ENCODE measurements at places on chromosomes 5 and 9.

GRCh38 chr9:72871685-72872084 lies 81.2 kb downstream of the ALDH1A1 start:
- DNase-seq, result no peak

- no peak for DNase-seq
These were observed 209.6 kb downstream of the MAST4 start for GRCh38 chr5:66805514-66806430.

GRCh38 chr5:126857472-126858410 lies 80.8 kb downstream of the LMNB1 start:
- DNase-seq, result no peak

- no peak for DNase-seq
These were observed 293.2 kb downstream of the CTNND2 start for GRCh38 chr5:11611011-11611410.

DNA sequence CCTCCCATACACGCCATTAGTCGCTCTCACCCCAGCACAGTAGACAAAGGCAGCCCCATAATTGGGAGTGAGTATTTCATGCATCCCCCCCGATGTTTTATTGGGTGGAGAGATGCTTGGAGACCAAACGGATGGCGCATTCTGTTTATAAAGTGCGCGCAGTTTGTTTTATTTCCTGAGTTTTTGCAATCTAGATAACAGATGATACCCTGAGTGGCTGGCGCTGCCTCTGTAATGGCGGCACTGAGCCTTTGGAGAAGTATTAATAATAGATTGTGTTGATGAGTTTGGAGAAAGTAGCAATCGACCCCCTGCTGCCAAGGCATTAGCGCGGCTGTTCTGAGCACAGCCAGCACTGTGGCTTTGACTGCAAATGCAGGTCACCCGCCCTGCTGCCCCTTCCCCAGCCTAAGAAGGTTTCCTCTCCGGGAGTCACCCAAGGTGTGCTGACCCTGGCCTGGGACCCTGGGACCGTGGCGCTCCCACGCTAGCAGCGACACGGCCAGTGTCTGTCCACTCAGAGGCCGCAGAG lies 74.3 kb downstream of the LMX1B start:
- no peak for DNase-seq

DNA sequence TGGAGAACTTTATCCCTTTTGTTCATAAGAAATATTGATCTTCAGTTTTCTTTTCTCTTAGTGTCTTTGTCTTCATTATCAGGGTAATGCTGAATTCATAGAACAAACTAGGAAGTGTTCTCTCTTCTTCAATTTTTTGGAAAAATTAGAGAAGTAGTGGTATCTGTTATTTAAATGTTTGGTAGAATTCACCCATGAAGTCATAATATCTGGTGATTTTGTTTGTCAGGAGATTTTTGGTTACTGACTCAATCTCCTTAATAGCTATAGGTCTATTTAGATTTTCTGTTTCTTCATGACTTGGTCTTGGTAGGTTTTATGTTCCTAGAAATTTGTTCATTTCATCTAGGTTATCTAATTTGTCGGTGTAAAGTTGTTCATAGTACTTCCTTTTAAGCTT lies 45.4 kb upstream of the STARD4 start:
- no peak for DNase-seq
